ENCODE measurements at places on chromosomes 7 and 10.

DNA sequence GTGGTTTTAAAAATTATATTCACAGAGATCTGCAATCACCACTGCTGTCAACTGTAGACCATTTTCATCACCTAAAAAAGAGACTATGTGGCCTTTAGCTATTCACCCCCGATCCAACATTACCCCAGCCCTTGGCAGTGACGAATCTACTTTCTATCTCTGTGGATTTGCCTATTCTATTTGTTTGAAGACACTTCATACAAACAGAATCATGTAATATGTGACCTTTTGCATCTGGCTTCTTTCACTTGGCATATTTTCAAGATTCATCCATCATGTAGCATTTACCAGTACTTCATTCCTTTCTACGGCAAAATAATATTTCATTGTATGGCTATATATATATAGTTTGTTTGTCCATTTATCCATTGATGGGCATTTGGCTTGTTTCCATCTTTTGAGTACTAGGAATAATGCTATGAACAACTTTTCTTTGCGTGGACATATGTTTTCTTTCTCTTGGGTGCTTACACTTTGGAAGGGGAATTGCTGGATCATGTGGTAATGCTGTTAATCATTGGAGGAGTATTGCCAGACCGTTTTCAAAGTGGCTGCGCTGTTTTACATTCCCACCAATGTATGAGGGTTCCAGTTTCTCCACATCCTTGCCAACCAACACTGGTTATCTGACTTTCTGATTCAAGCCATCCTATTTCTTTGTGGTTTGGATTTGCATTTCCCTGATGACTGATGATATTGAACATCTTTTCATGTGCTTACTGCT, 22.3 kb downstream of the ADAMTS14 start:
- no peak for DNase-seq

DNA sequence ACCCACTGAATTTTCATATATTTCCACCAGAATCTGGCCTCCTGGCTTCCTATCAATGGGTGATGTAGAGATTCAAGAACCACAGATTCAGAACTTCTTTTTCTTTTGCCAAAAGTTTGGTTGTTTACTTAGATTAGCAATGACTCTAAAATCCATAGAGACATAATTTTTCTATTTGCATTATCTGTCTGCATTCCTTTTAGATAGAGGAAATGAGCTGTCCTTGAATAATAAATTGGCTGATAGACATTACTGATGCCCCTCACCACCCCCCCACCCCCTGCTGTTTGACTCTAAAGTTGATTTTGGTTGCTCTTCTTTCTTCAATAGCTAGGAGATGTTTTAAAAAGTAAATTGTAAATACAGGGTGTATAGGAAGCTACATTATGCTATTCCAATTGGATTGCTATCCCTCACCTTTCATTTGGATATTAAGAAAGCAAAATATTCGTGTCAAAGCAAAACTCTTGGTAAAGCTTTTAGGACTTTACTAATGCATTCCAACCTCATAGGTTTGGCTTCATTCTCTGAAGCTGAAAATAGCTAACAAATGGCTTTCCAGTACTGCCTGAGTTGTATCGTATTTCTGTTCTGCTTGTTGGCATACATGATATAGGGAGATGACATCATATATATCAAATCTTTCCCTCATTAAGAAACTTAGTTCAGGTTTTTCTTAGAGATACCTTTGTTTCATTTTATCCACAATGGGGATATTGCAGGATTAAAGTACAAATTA, 606.0 kb downstream of the ARL4A start:
- DNase-seq = no peak

DNA sequence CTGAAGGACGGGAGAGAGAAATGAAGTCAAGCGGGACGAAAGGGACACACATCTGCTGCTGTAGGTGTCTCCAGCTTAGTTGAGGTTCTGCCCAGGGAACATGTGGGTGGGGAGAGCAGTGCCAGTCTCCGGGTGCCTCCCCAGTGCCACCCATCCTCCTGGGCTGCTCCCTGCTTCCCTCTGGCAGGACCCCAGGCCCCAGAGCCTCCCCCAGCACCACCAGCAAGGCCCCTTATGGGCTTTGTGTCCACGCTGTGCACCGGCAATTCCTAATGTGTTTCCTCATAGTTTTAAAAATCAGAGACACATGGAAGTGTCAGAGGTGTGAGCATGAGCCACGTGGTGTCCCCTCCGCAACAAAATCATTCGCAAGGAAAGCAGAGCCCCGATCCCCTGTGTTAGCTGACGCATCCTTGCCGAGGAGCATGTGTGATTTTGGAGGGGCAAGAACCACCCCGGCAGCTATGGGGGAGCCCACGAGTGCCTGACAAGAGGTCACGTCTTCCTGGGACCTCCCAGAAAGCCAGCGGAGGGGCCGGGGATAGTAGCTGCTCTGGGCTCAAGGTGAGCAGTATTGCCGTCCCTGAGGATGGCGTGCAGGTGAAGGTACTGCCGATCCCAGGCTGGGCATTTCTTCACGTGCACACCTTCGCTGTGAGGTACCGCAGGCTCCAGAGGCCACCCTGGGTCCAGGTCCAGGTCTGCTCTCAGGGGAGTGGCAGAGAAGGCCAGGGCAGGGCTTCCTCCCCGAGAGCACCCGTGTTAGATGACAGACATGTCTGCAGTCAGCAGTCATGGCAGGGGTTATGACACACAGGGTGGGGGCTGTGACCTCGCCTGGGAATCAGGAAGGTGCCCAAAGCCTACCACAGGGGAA, 448.2 kb upstream of the FOXK1 start:
- DNase-seq = no peak

DNA sequence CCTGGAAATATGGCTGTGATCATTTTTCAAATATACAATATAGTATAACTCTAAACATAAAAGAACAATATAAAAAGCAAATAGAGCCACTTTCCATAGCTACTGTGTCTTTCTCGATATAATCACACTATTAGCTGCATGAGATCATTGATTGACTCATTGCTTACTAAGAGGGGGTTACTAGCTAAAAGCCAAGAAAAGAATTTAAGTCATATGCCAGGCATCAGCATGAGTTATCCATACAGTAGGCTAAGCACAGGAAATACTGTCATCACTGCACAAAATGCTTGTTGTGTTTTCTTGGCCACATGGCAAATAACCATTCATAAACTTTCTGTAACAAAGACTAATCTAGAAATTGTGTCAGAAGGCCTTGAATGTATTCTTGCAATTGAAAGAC, 18.8 kb upstream of the ABCB5 start:
- DNase-seq = no peak

GRCh38 chr7:149875396-149875795, 1.6 kb downstream of the ATP6V0E2 start:
- no peak for DNase-seq

DNA sequence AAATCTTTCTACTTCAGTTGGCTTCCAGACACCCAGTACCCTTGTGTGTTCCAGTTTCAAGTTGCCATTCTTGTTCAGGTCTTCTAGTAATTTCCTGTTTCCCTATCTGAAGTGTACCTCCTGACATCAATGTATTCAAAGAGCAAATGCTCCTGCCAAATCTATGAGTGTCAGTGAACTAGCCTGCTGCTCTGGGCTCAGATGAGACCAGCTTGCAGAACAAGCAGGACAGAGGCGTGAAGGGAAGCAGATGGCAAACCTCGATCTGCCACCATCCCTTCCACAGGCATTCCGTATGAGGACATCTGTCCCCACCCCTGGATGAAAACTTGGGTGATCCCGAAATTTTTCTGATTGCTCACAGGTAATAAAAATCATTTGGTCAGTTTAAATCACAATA, 4.4 kb upstream of the MPP7 start:
- no peak for DNase-seq

DNA sequence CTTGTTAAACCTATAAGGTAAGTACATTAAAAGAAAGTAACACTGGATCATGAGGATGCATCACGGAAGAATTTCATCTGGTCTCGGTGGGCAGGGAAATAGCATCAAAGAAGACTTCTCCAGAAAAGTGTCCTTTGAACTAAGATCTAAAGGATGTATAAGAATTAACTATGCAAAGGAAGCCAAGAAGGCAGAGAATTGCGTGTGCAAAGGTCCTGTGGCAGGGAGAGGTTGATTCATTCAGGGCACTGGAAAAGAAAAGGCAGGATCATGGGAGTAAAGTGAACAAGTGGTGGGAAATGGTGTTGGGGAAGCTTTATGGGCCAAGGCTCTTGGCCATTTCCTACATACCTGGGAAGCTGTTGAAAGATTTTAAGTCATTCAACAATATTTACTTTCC, 288.3 kb downstream of the SFMBT2 start:
- no peak for DNase-seq
